Spleen (tissue), 13 donors: ENCODE measurements at places on chromosomes 5 and 9. TPM values are rescaled to one million over a fixed set of nuclear protein-coding genes. Genes with fewer than 3 reads are reported as not detected.

DNA sequence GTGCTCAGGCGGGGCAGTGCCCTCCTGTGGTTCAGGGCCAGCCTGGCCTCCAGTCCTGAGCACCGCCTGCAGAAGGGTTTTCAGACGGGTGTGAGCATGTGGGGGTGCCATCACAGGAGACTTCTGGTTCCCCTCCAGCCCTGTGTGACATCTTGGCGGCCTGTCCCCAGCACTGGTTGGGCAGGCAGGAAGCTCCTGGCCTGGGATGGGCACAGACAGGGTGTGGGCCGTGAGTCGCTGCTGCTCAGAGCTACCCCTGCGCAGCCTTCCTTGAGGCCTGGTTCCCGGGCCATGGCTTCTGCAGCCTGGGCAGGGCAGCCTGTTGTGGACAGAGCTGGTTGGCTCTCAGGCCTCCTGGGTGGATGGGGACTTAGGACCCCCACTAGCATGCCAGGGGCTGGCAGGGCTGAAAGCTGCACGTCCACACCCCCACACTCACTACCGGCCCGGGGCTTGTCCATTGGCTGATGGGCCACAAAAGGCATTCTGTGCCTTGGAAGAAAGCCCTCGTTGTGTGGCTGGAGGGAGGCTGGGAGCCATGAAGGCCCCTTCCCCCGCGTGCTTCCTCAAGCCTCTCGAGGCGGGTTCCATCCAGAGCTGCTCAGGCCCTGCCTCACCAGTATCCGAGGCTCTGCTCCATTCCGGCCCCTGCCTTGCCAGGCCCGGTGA lies 58.7 kb downstream of the RXRA start:
- H3K27me3 ChIP-seq, result no peaks in the 10 kb centered on the region
- H3K36me3 ChIP-seq, result no peaks in the 10 kb centered on the region
- no peak for DNase-seq
- no peak overlapping the region for H3K27ac ChIP-seq

GRCh38 chr9:110156902-110157301 lies 51.1 kb downstream of the C9orf152 start:
- H3K27me3 ChIP-seq, result no peaks in the 10 kb centered on the region
- no peak overlapping the region for H3K4me3 ChIP-seq
- H3K27ac ChIP-seq, result peak overlapping the region; percentile 55
- peaks cover 98% of the 10 kb centered on the region for H3K4me1 ChIP-seq
- H3K36me3 ChIP-seq, result peaks cover 23% of the 10 kb centered on the region

- H3K27ac ChIP-seq, result no peak overlapping the region
- no peaks in the 10 kb centered on the region for H3K36me3 ChIP-seq
- H3K4me1 ChIP-seq, result no peaks in the 10 kb centered on the region
- H3K4me3 ChIP-seq, result no peak overlapping the region
- no peak for DNase-seq
- no peaks in the 10 kb centered on the region for H3K27me3 ChIP-seq
These were observed 9.8 kb downstream of the LURAP1L start for GRCh38 chr9:12784461-12785259.

- H3K27me3 ChIP-seq, result no peaks in the 10 kb centered on the region
- H3K4me3 ChIP-seq, result no peak overlapping the region
- H3K4me1 ChIP-seq, result peaks cover 4% of the 10 kb centered on the region
- no peak for DNase-seq
- no peak overlapping the region for H3K27ac ChIP-seq
- no peaks in the 10 kb centered on the region for H3K36me3 ChIP-seq
These were observed 101.5 kb upstream of the BOD1 start for GRCh38 chr5:173717959-173718358.

DNA sequence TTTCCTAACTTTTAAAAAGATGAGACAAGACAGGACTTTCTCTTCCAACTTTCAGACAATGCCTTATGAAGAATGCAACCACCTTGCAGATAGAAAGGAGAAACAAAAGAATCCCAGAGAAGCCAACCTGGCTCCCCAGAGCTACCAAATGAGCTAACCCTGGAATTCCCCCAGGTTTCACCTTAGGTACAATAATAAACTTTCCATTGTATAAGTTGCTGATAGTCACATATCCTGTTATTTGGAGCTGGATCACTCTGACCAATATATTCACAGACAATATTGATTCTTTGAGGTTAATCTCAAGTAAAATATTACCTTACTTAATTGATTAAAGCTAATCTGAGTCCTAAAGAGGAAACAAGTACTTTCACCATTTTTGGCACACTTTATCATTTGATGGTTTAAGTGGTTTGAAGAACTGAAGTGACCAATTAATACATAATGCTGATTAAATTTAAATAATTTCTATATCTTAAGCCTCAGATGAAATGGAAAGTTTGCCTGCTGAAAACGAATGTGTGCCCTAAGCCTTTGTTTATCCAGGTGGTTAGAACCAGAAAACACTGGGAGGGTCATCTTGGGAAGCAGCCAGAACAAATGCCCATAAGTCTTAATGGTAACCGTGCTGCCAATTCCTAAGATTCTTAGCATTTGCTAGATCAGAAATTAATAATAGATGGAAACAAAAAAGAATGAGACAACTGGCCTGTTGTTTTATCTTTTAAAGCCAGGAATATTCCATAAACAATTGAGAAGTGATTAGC lies 159.6 kb upstream of the SLC12A2 start:
- H3K27ac ChIP-seq, result no peak overlapping the region
- H3K36me3 ChIP-seq, result no peaks in the 10 kb centered on the region
- H3K4me3 ChIP-seq, result no peak overlapping the region
- no peak for DNase-seq

- DNase-seq, result no peak
- H3K36me3 ChIP-seq, result no peaks in the 10 kb centered on the region
- H3K4me3 ChIP-seq, result no peak overlapping the region
- H3K27me3 ChIP-seq, result no peaks in the 10 kb centered on the region
- peaks cover 28% of the 10 kb centered on the region for H3K4me1 ChIP-seq
These were observed 144.9 kb upstream of the DMRT1 start for GRCh38 chr9:696332-697323.

The GRM6 gene
- total RNA-seq, result not detected

The GRIA1 gene
- total RNA-seq, result not detected

The PRRC1 gene
- total RNA-seq, result 44.8 TPM

The IL13 gene
- total RNA-seq, result not detected
